ENCODE measurements at places on chromosomes 16 and 17.
A peak's percentile ranks its signal among the peaks of the same experiment; 100 is the strongest.

GRCh38 chr17:66527335-66527734, 224.9 kb downstream of the PRKCA start:
- DNase-seq, result no peak

DNA sequence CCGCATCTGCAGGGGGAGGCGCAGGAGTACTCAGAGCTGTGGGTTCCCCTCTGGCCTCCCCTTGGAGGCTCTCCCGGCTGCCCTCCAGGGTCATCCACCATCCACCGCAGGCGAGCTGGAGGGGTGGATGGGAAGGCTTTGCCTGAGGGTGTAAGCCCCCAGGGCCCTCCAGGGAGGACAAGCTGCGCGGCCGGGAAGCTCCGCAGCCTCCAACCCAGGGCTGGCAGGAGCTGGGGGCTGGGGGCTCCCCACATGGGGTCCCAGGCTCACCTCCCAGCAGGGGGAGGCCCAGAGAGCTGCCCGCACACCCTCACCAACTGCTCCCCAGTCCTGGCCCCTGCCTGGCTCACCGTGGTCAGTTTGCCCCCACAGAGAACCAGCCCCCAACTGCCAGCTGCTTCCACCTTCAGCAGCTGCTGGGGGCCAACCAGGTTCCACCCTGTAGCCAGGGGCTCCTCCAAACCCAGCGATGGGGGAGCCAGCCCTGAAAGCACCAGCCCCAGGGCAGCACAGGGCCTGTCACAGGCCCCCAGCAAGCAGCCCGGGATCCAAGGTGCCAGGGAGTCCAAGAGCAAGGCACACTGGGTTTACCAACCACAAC, 19.8 kb upstream of the CHMP6 start:
- no peak for DNase-seq

GRCh38 chr17:29617481-29618271, 5.0 kb downstream of the CORO6 start:
- DNase-seq, result peak; percentile 76

DNA sequence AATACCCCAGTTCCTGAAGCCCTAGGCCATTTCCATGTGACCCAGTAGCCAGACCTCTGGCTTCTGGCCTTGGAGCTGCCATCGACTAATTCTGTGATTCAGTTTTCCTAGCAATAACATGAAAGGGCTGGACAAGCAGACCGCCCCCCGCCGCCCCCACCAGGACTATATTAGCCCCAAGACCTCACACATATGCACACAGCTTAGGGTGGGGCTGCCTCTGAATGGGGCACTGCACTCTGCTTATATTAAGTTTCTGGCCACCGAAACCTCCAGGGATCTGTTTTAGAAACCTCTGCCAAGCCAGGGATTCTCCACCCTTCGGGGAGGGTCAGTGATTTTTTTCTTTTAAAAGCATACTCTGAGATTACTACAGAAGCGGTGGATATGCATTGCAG, 2.3 kb downstream of the RAB11FIP4 start:
- DNase-seq, result no peak

GRCh38 chr17:742147-742793, 9.8 kb downstream of the GEMIN4 start:
- DNase-seq, result no peak

DNA sequence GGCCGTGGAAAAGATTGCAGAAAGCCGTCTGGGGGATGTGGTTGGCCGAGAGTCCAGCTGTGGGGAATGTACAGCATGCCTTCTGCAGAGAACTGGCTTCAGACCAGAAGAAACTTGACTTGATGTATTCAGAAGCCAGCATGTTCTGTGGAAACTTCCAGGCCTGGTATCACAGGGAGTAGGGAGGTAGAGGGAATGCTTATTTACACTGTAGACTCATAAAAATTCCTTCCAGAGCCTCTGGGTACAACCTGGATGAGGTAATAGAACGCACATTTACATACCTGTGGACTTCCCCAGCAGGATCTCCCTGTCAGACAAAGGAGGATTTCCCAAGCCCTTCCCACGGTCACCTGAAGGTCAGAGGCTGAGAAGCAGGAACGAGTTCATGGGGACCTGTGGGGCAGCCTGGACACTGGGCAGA, 11.8 kb upstream of the GAS7 start:
- DNase-seq, result no peak

Measured in NCI-H524 (cell line).